ENCODE measurements at places on chromosomes 2 and 18.

GRCh38 chr2:28354920-28355520 lies 37.6 kb upstream of the FOSL2 start:
- DNase-seq, result no peak

- no peak for DNase-seq
Observed at GRCh38 chr18:8835521-8835953, 130.2 kb downstream of the MTCL1 start.

- no peak for DNase-seq
Observed at GRCh38 chr2:32743480-32744236, 115.8 kb downstream of the TTC27 start.

DNA sequence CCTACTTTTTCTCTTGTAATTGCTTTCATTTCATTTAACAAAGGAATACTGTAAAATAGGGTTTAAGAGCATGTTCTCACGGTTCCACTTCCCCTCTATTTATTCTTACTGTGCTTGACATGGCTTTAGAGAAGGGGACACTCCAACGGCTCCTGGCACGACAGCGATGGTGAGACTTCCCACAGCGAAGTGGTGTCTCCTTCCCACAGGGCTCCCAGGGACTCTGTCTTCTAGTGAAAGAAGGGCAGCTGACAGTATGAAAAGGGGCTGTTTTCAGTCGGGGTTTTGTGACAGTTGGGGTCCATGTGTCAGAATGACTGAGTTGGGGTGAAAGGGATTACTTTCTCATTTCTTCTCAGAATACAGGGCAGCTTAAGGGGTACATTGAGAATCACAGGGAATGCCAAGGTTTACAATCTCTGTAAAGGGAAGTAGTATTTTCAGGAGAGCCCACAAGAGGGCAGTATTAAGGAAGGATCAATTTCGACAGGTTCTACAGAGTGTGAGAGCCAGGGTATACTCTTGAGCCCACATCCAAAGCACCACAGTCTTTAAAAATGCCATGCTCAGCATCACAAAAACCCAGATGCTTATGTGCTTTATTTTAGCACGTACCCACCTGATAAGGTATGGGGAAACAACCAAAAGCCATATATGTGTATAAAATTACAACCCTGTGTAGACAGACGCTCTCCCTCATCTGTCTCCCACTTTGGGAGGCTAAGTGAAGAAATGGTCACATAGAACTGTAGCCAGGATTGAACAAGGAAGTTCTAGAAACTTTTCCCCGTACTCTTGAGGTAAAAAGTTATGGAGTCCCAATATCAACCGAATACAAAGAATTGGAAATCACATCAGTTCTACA lies 31.3 kb upstream of the RAPGEF4 start:
- DNase-seq, result peak; percentile 40

- no peak for DNase-seq
Observed at GRCh38 chr18:24300703-24301102, 96.9 kb downstream of the OSBPL1A start.

DNA sequence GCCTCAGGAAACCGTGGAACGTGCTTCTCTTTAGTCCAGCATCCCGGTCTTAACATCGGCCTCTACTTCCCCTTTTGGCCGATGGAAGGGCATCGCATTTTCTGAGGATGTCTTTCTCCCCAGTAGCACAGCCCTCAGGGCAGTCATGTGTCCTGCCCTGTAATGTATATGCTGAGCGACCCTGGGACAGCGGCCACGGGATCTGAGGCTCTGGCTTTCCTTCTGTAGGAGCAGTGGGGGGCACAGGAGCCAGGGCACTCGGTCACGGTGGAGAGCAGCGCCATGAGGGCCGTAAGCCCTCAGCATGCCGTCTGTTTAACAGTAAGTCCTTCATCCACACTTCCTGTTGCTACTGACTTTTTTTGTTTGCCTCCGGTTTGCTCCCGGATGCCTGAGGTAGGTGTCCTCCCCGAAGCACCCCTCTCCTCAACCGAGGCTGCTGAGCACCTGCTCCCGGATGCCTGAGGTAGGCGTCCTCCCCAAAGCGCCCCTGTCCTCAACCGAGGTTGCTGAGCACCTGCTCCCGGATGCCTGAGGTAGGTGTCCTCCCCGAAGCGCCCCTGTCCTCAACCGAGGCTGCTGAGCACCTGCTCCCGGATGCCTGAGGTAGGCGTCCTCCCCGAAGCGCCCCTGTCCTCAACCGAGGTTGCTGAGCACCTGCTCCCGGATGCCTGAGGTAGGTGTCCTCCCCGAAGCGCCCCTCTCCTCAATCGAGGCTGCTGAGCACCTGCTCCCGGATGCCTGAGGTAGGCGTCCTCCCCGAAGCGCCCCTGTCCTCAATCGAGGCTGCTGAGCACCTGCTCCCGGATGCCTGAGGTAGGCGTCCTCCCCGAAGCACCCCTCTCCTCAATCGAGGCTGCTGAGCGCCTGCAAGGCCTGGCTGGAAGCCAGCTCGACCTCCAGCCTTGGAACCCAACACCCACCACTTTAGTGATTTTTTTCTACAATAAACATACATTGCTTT lies 169.3 kb downstream of the HDAC4 start:
- no peak for DNase-seq

GRCh38 chr2:26395394-26395793 lies 6.3 kb upstream of the DRC1 start:
- no peak for DNase-seq

DNA sequence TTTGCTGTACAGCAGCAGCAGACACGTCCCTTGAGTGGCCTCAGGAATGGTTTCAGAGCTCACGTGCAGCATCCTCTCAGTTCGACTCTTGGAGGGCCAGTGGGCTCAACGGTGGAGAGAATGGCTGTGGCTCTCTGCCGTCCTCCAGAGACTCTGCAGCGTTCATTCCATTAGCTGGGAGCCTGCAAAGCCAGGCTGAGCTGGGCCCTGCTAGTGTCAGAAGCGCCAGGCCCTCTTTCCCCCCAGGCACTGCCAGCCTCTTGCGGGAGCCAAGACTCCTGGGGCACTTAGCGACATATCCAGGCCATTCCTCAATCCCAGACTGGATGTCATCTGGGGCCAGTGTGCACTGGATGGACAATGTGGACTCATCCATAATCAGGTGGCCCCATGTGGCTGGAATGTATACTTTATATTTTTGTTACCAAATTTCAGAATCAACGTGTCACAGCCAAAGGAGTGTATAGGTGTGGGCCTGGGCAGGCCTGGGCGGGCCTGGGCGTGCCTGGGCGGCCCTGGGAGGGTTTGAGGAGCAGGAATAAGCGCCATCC lies 125.1 kb upstream of the EPAS1 start:
- DNase-seq, result no peak
